ENCODE measurements at places on chromosomes 6 and 20.
A peak's percentile ranks its signal among the peaks of the same experiment; 100 is the strongest.

DNA sequence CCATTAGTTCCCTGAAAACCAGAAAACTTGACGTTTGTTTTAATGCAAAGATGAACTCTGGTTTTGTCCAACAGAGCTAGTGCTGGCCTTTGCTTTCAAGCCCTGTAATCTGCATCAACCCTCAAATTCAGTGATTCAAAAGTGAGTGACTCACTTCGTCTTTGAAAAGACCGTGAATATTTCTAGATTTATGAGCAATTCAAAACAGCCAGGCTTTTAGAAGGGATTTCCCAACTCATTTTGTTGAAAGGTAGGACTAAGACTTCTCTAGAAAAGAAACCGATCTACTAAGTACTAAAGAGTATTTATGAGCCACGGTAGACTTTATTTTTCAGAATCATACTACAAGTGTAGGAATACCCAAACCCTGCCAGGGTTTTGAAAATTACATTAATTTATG lies 121.5 kb downstream of the UST start:
- DNase-seq: no peak

- DNase-seq: no peak
Observed at GRCh38 chr6:122649701-122650100, 39.5 kb downstream of the PKIB start.

DNA sequence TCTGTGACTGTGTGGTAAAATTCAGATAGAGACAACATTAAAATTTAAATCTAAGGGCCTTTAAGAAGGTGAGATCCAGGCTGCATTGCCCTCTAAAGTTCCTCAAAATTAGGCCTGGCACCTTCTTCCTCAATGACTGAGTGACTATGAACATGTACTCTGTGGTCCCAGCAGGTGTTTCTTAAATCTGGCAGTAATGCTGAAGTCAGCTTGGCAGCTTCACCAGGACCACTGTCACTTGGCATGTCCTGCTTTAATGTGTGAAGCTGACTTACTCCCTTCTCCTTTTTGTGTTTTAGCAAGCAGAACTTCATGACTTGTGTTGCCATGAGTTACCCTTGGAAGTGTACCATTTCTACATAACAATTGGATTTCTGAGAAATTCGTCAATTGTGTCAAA lies 141.7 kb downstream of the NKAIN2 start:
- DNase-seq: no peak

DNA sequence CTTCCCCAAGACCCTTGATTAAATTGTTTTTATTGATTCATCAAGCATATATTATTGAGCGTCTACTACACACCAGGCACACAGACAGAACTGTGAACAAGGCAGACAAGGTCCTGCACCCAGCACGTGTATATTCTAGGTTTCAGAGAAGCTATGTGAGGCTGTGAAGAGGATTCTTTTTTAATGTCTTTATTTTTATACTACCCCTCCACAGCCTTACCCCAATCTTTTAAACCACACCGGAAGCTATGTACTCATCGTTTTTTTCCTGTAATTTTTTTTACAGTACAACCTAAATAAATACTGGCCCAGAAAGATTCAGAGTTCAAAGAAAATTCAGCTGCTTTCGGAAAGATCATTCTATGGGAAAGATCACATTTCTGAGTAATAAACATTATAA lies 10.0 kb downstream of the SGK1 start:
- DNase-seq: no peak

GRCh38 chr6:83073615-83074014 lies 6.1 kb downstream of the DOP1A start:
- no peak for DNase-seq

DNA sequence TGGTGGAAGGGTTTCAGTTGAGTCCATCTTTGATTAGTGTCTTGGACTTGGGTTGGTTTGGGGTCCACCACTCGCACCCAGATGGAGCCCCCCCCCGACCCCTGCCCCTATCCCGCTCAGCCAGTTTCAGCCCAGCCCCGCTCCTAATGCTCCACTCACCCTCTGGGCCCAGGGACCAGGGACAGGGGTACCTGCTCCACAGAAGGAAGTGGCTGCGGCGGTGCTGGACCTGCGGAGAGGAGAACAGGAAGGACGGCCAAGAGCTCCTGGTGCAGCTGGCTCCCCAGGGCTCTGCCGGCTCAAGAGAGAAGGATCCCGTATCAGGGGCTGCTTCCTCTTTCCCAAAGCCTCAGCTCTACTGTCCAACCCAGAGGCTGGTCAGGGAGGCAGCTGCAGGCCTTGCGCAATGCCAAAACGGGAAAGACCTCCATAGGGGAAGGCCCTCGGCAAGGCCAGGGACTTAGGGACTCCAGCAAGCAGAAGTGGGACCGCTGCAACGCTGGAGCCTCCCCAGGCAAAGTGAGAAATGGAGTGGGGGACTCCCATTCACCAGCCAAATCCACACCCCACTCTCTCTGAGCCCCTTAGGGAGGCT lies at the start of gene SIGLEC1:
Gene SIGLEC1 (minus strand): TSS at position 322 of the 595 bp plus-strand sequence. CDS start 5,472 bp downstream, outside the sequence.
- DNase-seq: no peak

- no peak for DNase-seq
Observed at GRCh38 chr20:33948480-33948879, 45.2 kb upstream of the RALY start.

DNA sequence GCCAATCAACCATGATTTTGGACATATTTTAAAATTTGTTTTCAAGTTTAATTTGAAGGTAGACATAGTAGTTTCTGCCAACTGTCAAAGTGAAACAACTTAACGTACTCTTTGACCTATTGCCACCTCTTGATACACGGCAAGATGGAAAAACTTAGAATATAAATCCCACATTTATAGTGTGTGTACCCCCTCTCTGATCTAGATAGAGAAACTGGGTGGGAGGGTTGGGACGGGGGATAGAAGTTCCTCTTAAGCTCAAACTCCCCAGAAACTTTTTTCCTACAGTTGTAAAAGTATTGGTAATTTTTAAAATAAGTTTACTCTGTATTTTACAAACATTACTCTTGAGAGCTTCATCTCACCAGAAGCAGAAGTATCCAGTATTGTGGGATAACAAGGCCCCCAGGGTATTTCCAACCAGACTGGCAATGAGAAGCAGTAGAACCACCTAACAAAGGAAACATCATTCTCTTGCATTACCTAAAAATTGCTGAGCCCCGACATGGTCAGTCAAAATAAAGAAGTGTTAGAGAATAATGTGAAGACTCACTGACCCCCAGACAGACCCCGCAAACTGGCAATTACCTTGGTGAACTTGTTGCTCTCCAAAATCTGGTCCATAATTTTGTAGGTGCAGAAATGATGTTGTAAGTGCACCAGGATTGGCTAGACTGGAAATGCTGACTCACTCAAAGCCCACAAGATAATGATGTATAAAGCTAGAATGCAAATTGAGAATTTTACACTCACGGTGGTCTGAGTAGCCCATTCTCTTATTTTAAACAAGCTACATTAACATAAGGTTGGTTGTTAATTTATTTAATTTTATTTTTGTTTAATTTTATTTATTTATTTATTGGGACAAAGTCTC lies 74.7 kb upstream of the TNFAIP3 start:
- DNase-seq: no peak

DNA sequence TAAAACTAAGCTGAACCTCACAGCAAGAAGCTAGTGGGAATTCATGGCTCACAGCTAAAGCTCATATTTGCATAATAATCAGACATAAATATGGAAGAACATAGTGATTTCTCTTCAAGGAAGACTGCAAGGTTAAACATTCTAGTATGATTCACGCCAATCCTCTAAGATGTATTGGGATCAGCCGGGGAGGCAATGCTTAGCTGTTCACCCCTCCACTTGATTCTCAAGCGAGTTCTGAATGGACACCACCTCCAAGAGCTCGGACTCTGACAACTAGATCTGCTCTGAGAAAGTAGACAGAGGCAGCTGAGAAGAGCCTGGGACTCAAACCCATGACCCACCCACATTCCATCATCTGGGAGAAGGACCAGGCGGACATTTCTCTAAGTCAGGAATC lies 118.4 kb upstream of the EDN1 start:
- no peak for DNase-seq

GRCh38 chr20:38630727-38631126 lies 29.1 kb downstream of the ARHGAP40 start:
- no peak for DNase-seq

DNA sequence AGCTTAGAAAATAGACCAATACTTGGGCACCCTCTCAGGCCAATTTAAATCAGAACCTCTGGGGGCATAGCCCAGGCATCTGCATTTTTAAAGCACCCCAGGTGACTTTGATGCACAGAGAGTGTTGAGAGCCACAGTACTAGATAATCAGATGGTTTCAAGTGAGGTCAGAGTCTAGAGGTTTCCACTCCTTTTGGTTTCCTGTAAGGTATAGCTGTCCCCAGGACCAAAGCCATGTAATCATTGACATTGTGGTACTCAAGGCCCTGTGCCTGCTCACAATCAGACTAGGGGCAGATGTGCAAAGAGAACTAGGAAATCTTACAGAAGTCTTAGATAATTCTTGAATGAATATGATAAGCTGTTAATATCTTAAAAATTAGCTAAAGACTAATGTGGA lies 9.1 kb downstream of the FILIP1 start:
- DNase-seq: no peak

GRCh38 chr20:18224968-18225568 lies 63.3 kb upstream of the ZNF133 start:
- DNase-seq: no peak

DNA sequence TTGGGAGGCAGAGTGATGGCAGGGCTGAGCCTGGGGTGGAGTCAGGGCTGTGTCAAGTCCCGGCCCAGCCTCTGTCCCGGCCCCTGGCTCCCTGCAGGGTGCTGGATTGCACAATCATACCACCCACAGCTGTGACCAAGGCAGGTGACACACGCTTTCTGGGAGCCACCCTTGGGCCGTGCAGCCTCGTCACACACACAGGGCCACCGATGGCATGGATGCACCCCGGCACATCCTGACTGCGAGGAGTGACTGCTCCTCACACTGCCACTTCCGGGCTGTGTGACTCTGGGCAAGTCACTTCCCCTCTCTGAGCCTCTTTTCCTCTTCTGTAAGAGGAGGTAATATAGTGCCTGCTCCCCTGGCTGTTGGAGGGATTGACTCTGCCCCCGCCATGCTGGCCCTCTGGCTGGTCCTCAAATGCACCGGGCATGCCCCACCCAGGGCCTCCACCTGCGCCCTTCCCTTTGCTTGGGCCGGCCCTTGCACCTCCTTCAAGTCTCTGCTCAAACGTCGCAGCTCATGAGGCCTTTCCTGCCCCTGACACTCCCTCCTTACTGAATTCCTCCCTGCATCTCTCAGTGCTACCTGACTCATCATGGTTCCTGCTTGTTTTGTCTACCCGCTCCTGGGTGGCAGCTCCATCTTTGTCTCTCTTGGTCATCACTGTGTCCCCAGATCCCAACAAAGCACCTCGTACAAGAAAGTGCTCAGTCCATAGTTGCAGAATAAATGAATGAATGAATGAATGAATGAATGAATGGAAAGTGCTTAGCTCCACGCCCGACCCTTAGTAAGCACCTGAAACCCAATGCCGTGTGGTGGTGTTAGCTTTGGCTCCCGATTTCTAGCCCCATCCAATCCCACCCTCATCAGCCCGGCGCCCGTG lies 93.5 kb downstream of the CEBPB start:
- no peak for DNase-seq

DNA sequence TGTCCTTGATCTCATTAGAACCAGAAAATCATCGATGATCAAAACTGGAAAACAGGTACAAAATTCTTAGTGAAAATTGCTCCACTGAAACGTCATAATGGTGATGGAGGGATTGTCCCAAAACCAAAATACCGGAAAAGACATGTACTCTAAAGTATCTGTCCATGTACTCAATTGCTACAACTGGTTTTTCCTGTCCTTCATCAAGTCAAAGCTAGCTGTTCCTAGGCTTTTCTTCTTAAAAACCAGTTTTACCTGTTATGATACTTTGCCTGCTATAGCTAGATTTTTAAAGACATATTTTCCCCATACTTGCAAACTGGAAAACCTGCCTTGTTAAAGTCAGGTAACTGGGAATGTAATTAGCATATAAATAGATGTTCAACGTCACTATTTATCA lies 50.5 kb upstream of the LRRC1 start:
- DNase-seq: no peak

DNA sequence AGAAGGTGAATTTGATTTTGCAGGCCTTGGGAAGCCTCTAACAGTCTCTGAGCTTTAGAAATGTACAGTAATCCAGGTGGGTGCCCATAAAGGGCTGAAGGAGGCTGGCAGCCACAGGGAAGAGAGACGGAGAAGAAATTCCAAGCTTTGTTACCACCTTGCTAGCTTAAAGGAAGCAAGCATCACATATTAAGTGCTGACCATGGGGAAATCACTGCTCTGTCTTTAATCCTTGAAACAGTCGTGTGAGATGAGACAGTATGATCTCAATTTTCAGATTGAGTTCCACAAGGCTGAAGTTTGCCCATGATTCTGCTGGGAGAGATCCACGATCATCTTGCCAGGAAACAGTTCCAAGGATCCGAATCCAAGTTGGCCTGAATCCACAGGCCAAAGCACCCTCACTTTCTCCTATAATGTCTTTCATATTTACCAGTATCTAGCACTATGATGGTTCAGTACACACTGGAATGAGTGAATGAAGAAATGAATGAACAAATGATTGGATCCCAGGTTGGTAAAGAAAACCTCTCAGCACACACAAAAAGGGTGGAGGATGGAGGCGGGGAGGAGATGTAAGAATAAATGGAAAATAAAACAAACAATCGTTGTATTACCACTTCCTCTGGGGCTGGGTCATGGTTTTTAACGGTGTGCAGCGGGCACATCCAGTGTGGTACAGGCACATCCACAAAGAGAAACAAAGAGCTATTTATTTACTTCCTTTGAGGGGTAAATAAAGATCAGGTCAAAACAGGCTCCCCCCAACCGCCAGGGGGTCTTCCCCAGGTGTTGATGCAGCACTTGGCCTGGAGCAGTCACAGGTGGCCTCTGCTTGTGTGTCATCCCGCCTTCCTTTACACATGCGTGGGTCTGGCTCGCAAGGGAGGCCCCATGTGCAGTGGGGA lies 28.2 kb upstream of the TAF8 start:
- DNase-seq: peak; percentile 36

- DNase-seq: no peak
Observed at GRCh38 chr20:51001430-51002265, 21.3 kb downstream of the KCNG1 start.

- DNase-seq: no peak
Observed at GRCh38 chr6:148650941-148651505, 95.8 kb upstream of the UST start.

- DNase-seq: no peak
Observed at GRCh38 chr20:32664012-32664677, 9.6 kb downstream of the C20orf203 start.

DNA sequence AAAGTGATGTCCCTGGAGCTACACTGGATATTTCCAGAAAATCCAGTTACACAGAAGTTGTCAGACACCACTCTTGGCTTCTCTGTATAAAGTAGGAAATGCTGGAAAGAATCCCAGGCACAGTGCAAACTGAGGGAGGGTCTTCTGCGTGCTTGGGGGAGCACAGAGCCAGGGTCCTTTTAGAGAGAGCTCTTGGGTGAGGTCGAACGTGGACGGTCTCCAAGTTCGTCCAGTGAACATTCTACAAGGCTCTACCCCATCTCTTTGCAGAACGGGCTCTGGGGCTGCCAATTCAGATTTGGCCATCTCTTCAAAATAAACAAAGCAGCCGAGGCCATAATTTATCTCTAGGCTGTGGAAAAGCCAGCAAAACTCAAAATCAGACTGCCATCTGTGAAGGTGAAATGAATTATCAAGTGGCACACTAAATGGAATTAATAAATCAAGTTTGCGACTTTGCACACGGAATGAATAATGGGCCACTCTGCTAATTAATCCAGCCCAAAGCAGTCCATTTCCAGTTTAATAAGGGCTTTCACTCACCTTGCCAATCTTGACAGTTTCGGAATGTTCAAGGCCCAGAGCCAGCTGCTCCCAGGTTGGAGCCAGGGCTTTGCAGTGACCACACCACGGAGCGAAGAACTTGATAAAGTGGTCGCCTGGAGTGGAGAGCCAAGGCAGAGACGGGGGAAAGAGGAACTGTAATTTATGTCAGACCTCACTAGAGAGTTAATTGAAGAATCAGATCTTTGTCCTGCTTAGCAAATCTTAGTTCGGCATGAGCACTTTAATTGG lies 19.3 kb downstream of the TXNDC5 start:
- no peak for DNase-seq
